ENCODE measurements at places on chromosomes 2 and 18. TPM values are rescaled to one million over a fixed set of nuclear protein-coding genes. Genes with fewer than 3 reads are reported as not detected.

EFHD1 gene
- total RNA-seq: 2.2 TPM

CFAP65 gene
- not detected for total RNA-seq

RAB31 gene
- 18.9 TPM for total RNA-seq

ATOH8 gene
- total RNA-seq: 5.3 TPM

COL5A2 gene
- 529 TPM for total RNA-seq

ZNF892 gene
- total RNA-seq: 5.7 TPM

SGPP2 gene
- total RNA-seq: 0.48 TPM

EFR3B gene
- 0.78 TPM for total RNA-seq

ABCB11 gene
- total RNA-seq: not detected

APCDD1 gene
- 20.5 TPM for total RNA-seq

GAL3ST2 gene
- total RNA-seq: 0.64 TPM

CCDC85A gene
- not detected for total RNA-seq

All from epithelial cell of alveolus of lung (primary cell).